Gastroesophageal sphincter (tissue), 4 donors: ENCODE measurements at places on chromosomes 2 and 18.

DNA sequence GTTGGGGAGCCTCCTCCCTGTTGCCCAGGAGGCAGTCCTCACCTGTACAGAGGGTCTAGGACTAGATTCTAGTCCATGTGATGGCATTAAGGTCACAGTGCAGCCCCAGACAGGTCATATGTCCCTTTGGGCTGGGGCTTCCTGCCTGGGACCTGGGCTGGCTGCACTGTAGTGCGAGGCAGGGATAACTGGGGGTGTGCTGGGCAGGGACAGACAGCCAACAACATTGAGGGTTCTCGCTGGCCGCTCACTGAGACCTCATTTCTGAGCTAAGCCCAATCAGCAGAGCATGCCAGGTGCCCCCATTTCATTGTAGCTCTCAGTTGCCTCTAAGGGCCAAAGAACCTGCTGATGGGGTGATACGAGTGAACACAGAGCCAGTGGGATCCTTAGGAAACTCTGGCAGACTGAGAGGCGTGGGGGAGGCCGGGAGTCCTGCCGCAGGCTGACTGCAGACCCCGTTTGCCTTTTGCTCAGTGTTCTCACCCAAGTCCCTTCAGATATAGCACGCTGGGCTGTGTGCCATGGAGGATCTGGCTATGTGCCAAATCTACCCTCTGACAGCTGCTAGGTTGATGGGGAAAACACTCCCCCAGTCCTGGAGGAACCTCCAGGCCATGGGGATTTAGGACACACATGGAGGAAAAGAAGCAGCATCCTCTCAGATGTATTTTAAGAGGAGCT is 51.9 kb downstream of the DYSF start:
- ATAC-seq = no peak

- ATAC-seq = no peak
These were observed 615.7 kb downstream of the EPHA4 start for GRCh38 chr2:220956429-220956828.

- ATAC-seq = no peak
These were observed 228.0 kb upstream of the ID2 start for GRCh38 chr2:8453904-8454302.

GRCh38 chr2:9335322-9335832 is 88.0 kb downstream of the ITGB1BP1 start:
- ATAC-seq = no peak

GRCh38 chr2:943821-944220 is 6.8 kb upstream of the SNTG2 start:
- ATAC-seq = no peak
